HT-29 (cell line): ENCODE measurements at places on chromosomes 3 and 15. TPM values are rescaled to one million over a fixed set of nuclear protein-coding genes. Genes with fewer than 3 reads are reported as not detected.
A peak's percentile ranks its signal among the peaks of the same experiment; 100 is the strongest.

The EFL1 gene
- total RNA-seq, result 15.1 and 15.5 TPM in 2 replicates

The LIPH gene
- total RNA-seq, result 5.3 and 11.6 TPM in 2 replicates

DNA sequence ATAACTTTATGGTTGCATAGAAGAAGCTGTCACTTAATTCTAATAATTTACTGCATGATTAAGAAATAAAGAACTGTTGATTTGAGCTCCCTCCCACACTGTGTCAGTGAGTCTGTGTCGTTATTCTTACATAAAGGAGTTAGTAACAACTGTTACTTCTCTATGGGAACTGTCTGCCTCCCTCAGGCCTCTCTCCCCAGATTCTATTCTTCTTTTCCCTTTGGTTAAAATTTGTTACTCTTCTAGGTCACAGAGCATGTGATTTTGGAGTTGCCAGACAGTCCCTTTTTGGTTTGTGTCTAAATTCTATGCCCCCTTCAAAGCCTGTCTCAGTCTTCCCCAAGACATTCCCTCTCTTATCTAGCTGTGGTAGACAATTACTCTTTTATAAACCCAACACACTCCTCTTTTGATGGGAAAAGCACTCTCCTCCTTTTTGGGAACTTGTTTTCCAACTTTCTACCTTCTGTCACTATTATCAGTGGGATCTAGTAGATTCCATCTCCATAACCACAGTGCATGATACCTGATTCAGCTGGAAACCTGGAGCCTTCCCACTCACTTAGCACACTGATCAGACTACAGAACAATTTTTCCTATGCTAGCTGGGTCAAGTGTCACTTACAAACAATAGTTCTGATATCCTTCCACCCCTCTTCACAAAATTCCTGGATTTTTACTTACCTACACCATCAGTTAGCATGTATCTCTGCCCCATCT lies 422.1 kb upstream of the TGFBR2 start:
- DNase-seq, result peak; percentile 54

DNA sequence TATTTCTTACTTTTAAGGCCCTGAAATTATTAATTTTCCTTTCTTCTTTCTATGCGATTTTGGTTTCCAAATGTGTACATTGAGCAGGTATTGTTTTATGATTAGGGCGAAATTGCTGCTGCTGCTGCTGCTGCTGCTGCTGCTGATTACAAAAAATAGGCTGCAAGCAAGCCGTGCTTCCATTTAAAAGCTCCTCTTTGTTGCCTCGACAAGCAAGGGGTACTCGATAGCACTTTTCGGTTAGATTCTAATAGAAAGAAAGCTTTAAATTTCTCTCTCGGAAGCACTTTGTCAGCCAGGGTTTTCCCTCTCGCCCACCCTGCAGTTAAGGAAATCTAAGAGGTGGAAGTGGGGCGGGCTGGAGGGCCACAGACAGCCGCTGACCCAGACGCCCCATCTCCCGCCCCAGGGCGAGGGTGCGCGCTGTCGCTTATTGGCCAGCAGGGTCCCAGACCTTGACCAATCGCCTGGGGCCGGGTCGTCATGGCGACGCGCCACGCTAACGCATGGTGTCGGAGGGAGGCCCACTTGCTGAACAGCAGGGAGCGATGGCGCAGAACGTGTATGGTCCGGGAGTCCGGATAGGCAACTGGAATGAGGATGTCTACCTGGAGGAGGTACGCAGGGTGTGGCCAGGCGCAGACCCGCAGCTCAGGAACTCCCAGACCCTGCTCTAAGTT lies at the start of gene CFAP161:
CFAP161 (plus strand) TSS at position 489 of the 680 bp plus-strand sequence; CDS start at position 549, 60 bp downstream.
- DNase-seq, result no peak

The POLQ gene
- total RNA-seq, result 8.7 and 12.4 TPM in 2 replicates

GRCh38 chr3:18531662-18532061 lies 106.5 kb upstream of the SATB1 start:
- no peak for DNase-seq

The UBXN7 gene
- 7.0 and 9.3 TPM in 2 replicates for total RNA-seq

The TBCCD1 gene
- total RNA-seq, result 7.0 and 8.8 TPM in 2 replicates

The SLITRK3 gene
- total RNA-seq, result not detected in 2 replicates

DNA sequence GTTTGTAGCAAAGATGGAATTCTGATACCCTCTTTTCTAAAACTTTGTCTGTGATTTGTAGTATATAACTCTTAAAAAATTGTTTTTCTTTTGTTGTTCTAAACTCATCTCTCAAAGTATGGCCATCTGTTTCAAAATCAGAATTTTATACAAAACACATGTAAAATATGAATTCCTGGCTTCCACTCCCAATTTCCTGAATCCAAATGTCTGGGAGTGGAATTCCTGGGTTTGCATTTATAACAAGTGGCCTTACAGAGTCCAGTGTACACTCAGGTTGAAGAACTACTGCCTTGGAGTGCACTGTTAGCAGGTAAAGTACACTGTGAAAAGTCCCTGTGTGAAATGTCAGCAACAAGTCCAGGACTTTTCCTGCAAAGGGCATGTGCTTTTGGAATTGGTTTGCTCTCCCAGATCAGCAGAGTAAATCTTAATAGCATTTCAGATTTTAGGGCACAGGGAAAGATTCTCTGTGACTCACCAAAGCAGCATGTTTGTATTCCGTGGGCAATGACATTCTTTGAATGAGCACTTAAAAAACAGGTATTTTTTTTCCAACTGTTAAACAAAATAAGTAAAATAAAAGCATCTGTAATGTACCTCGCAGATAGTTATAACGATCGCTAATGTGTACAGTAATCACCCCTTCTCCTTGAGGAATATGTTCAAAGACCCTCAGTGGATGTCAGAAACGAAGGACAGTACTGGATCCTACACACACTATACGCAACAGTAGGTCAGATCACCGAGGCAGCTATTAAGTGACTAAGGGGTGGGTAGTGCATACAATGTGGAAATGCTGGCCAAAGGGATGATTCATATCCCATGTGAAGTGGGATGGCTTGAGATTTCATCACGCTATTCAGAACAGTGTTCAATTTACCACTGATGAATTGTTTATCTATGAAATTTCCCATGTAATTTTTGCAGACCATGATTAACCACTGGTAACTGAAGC lies 2.0 kb upstream of the CLDN16 start:
- DNase-seq, result peak; percentile 87

The LRRC34 gene
- 0.81 and 4.2 TPM in 2 replicates for total RNA-seq

- peak; percentile 1 for DNase-seq
Measured at GRCh38 chr3:26484140-26484539, 138.4 kb upstream of the LRRC3B start.

GRCh38 chr15:100061944-100062343 lies 279.8 kb downstream of the ADAMTS17 start:
- DNase-seq, result no peak

The TGM4 gene
- not detected in 2 replicates for total RNA-seq

- DNase-seq, result no peak
Measured at GRCh38 chr15:63185206-63185605, 4.2 kb upstream of the RAB8B start.

DNA sequence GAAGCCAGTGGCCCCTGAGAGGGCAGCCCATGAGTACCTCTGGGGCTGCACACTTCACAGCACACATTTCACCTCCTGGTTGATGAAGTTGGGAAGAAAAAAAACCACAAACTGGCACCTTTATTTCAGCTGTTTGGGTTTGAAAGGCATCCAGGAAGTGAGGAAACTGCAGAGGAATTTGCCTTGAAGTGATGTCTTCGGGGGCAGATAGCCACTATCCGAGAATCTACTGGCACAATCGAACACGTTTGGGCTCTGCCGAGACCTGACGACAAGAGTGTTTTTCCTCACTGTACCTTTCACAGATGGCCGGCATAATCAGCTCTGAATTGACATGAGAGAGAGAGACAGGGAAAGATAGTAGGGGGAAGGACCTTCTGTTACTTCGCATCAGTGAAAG lies 59.7 kb downstream of the LRIG1 start:
- DNase-seq, result no peak

- no peak for DNase-seq
Measured at GRCh38 chr15:74545086-74545485, 4.1 kb downstream of the ARID3B start.

- DNase-seq, result no peak
Measured at GRCh38 chr3:134376786-134377426, 2.7 kb upstream of the AMOTL2 start.

The INAFM2 gene
- total RNA-seq, result 7.9 and 10.2 TPM in 2 replicates

- DNase-seq, result no peak
Measured at GRCh38 chr3:37921025-37921424, 59.3 kb downstream of the CTDSPL start.

DNA sequence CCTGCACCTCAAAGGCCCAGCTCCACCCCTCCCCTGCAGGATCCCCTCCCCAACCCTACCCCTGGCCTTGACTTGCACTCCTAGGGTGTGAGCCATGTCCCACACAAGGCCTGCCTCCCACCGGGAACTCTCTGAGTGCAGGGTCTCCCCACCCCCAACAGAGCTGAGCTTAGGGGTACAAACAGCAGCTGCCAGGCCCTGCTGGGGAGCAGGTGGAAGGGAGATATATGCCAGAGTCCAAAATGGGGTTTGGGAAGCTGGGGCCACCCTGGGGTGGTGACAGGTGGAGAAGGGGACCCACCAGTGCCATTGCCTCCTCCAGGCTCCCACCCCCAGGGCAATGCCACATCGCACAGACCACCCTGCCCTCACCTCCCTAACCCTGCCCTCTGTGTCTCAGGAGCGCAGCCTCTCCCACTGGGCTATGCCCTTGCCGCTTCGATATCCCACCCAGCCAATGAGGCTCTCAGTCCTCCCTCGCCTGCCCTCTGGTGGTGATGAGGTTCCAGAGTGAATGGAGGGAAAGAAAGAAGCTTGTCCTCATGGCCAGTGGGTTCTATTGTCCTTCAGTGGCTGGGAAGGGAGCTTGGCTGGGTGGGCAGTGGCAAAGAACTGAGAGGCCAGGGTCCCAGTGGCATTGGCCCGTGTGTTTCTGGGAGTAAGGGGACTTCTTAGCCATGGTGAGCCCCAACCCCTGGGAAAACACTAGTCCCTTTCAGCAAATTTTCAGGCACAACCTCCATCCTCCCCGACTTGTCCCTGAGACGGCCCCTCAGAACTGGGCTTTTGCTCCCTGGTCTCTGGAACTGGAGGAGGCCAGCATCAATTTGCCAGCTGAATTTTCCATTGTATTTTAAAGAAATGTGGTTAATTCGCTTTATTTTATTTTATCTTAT lies 46.8 kb downstream of the CYP11A1 start:
- DNase-seq, result peak; percentile 39

GRCh38 chr3:42306499-42306898 lies 40.5 kb upstream of the CCK start:
- DNase-seq, result no peak

The GCHFR gene
- 327 and 329 TPM in 2 replicates for total RNA-seq

- DNase-seq, result no peak
Measured at GRCh38 chr3:18840535-18841137, 307.7 kb upstream of the KCNH8 start.

DNA sequence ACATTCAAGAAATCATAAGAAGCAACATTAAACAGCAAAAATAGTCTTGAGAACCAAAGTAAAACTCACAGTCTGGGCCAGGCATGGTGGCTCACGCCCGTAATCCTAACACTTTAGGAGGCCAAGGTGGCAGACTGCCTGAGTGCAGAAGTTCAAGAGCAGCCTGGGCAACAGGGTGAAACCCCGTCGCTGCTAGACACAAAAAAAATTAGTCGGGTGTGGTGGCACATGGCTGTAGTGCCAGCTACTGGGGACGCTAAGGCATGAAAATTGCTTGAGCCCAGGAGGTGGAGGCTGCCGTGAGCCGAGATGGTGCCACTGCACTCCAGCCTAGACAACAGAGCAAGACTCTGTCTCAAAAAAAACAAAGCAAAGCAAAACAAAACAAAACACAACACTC lies 117.7 kb upstream of the GOLGA6L6 start:
- DNase-seq, result no peak

The EFCAB12 gene
- under 0.01 and 0.08 TPM in 2 replicates for total RNA-seq

DNA sequence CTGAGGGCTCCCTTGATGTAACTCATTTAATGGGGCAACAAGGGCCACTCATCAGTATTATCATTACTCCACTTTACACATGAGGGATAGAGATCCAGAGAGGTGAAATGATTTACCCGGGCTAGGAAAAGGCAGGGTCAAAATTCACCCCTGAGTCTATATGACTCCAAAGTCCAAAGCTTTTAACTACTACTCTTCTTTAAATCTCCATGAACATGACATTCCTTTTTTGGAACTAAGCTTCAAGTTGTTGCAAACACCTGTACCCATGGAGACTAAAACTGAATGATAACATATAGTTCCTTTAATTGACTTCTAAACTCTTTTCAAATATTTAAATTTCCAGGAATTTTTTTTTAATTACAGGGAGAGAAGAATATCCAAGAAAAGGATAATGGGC lies 292.9 kb upstream of the GADL1 start:
- DNase-seq, result no peak

GRCh38 chr3:196232154-196232881 lies 16.0 kb downstream of the SLC51A start:
- DNase-seq, result no peak

DNA sequence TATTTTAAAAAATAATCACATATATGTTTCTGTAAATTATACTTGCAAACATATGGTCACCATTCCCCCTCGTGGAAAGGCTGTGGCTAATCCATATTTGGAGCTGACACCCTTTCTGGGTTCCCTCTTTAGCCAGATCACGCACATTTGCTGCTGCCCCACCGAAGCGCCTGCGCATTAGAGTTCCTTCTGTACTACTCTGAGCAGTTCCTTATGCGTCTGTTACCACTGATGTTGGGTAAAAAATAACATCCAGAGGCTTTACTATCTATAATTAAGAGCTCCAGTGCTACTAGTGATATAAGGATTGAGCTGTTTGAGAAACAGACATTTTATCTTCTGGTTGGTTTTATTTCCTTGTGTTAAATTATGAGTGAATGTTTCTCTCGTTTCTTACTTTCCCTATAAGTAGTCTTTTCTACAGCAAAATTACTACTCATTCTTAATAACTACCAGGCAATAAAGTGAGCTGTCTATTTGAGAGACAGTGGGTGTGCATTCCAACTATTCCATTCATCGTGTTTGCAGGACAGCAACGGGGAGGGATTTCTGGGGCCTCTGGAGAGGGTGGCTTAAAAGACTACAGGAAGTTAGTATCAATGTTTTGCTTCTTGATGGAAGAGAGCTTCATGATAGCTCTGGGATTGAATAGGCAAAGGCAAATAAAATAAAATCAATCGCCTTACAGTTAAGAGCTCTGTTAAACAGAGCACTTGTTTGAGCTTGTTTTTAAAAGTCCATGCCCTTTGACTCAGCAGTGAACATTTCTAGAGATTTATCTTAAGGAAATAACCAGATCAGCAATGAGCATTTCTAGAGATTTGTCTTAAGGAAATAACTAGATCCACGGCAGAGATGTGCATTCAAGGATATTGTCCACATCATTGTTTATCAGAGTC lies 245.2 kb downstream of the CD47 start:
- no peak for DNase-seq

- DNase-seq, result peak; percentile 64
Measured at GRCh38 chr3:196969660-196970546, 1.3 kb upstream of the PIGZ start.
